Mesothelial cell of epicardium (in vitro differentiated cells): ENCODE measurements at places on chromosomes 6 and 20.

DNA sequence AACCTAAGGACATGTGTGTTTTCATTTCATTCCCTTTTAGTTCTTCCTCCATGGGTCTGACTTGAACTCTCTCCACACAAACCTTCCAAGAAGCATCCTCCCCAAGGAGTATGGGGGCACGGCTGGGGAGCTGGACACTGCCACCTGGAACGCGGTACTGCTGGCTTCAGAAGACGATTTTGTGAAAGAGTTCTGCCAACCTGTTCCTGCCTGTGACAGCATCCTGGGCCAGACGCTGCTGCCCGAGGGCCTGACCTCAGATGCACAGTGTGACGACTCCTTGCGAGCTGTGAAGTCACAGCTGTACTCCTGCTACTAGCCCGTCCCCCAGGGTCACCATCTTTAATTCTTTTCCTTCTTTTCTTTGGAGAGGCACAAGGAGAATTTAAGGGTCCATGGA, 13.5 kb downstream of the TTPAL start:
- no peak for DNase-seq

DNA sequence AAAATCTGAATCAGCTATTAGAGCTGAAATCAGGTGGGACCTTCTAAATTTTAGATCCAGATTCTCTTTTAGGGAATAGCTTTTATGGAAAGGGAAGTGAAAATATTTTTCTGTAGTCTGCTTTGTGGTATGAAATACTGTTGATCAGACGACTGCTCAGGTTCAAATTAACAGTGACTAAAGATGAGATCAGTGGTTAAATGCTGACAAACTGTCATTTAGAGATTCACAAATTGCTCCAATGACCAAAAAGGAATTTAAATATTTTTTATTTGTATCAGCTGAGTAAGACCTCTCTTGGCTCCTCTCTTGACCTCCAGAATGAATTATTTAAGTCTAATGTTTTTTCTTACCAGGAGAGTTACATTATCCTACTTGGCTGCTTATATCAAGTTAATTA, 77.3 kb downstream of the KCNQ5 start:
- DNase-seq: no peak

GRCh38 chr20:24684421-24684871, 215.0 kb downstream of the SYNDIG1 start:
- DNase-seq: no peak

DNA sequence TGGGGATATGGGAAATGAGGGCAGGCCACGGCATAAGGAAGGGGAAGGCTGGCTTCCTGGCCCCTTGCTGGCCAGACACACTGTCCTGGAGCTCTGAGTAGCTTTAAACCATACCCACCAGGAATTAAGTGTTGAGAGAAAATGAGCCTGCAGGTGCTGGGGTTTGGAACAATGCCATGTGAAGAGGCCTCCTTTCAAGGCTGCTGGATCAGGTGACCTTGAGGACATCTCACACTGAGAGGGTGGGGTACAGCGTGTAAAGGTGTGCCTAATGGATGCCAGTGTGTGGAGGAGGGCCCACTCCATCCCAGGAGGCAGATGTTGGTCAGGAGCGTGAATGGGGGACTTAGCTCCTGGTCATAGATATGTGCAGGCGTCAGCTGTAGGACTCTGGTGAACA, 74.8 kb upstream of the MLN start:
- DNase-seq: no peak

GRCh38 chr6:33880104-33880678, 76.4 kb upstream of the MLN start:
- DNase-seq: no peak

GRCh38 chr6:166950443-166950821, 5.9 kb downstream of the RNASET2 start:
- DNase-seq: no peak

- no peak for DNase-seq
Measured at GRCh38 chr6:166643891-166644590, 17.0 kb upstream of the RPS6KA2 start.

GRCh38 chr6:32047855-32048766, 9.9 kb downstream of the CYP21A2 start:
- peak; percentile 47 for DNase-seq

DNA sequence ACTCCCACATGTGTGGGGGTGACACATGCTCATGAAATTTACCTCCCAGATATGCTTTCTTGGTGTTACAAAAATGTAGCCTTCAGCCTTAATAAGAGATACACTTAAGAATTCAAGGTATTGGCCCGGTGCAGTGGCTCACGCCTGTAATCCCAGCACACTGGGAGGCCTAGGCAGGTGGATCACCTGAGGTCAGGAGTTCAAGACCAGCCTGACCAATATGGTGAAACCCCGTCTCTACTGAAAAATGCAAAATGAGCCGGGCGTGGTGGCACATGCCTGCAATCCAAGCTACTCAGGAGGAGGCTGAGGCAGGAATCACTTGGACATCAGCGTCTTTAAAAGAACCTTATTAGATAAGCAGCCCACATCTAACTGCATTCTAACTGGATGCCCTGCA, 614.3 kb upstream of the CDH4 start:
- DNase-seq: no peak

DNA sequence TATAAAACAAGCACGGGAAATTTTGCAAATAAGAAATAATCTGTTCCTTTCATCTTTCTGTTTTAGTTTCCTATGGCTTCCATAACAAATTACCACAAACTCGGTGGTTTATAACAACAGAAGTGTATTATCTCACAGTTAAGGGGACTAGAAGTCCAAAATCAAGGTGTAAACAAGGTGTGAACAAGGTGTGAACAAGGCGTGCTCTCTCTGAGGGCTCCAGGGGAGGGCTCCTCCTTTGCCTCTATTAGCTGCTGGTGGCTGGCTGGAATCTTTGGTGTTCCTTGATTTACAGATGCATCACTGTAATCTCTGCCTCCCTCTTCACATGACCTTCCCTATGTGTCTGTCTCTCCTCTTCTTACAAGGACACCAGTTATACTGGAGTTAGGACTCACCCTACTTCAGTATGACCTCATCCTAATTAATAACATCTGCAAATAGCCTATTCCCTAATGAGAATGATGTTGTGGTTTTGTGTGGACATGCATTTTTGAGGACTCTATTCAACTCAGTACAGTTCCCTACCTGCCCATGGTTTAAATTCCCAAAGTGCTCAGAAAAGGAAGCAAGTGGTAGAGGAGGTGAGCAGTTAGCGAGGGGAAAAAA, 17.5 kb upstream of the BMP5 start:
- no peak for DNase-seq
